ENCODE measurements at places on chromosomes 1 and 21.
A peak's percentile ranks its signal among the peaks of the same experiment; 100 is the strongest.

- DNase-seq: peak; percentile 90
These were observed at the start of gene HPCAL4 for GRCh38 chr1:39691383-39692151. TSS of gene HPCAL4 (minus strand) at chr1:39691433. CDS start at chr1:39684603, 6,830 bp downstream.

- no peak for DNase-seq
These were observed 3.0 kb upstream of the RRP1 start for GRCh38 chr21:43786300-43786806.

DNA sequence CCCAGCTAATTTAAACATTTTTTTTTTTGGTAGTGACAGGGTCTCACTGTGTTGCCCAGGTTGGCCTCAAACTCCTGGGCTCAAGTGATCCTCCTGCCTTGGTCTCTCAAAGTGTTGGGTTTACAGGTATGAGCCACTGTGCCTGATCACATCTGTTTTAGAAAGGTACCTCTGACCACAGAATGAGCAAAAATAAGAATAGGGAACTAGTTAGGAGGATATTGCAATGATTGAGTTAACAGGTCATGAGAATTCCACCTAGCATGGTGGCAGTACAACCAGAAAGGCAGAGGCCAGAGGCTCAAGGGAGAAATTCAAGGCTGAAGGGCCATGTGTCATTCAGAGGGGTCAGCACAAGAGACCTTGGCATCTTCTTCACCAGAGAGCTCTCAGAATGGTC lies 49.6 kb downstream of the ELAPOR1 start:
- DNase-seq: no peak

DNA sequence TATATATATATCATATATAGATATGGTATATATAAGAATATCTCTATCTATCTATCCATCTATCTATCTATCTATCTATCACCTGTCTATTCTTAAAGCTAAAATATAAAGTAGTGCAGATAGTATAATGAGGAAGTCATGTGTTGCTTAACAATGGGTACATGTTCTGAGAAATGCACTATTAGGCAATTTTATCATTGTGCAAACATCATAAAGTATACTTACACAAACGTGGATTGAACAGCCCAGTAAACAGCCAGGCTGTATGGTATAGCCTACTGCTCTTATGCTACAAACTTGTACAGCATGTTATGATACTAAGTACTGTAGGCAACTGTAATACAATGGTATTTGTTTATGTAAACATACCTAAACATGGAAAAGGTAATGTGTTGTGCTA lies 621.0 kb upstream of the NCAM2 start:
- DNase-seq: no peak

DNA sequence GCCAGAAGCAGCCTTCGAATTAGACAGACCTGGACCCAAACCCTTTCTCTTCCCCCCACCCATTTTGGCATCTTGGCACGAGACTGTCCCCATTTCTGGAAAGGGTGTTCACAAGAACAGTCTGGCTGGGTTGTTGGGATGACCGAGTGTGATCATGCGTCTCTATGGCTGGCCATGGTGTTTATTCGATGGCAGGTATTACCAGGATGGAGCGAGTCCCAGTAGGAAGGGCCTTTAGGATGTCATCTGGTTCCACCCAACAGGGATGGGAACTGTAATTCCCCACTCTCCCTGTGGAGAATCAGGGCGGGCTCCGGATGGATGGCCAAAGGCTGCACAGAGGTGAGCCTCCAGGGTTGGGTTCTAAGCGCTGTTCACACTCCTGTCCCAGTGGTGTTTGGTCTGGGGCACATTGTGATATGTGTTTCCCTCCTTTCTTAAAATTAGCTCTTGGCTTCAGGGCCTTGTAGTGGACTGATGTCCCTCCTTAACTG lies 33.4 kb upstream of the ATP5PO start:
- DNase-seq: no peak

Data from RWPE2 (cell line).